ENCODE measurements at places on chromosomes 3 and 15.

DNA sequence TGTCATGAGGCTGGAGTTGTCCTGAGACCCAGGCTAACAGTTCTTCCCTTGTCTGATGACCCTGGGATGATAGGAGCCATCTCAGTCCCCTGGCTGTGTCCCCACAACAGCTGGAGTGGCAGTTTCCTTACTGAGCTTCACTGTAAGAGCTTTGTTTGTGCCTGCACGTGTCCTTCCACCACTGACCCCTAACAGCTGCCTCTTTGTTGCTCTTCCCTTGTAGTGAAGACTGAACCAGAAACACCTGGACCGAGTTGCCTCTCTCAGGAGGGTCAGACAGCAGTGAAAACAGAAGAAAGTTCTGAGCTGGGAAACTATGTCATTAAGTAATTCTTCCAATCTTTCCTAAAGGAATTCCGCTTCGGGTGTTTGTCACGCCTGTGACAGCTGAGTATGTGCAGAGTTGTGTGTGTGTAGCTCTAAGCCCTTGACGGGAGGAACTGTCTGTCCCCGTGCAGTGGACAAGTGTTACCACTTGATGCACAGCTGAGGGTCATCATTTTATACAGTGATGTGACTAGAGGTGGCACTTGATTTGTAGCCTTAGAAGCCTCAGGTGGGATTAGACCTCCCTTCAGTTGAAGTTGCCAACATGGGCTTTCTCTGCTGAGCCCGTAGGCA is 25.0 kb downstream of the MAP6D1 start:
- DNase-seq: no peak

DNA sequence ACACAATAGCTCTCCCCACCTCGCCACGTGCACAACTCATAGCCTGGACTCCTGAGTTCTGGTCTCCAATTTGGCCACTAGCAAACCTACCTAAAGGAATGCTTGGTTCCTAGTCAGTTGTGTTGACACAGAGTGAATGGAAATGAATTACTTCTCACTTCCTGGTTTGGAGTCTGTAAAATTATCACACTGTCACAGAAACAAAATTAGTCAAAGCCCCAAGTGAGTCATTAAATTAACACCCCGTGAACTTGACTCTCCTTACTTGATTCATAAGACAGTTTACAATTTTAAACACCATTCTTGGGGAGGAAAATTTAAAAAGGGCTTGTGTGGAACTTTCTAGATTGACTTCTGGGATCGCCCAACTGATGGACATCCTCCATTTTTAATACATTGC is 276.2 kb upstream of the CTNNB1 start:
- no peak for DNase-seq

DNA sequence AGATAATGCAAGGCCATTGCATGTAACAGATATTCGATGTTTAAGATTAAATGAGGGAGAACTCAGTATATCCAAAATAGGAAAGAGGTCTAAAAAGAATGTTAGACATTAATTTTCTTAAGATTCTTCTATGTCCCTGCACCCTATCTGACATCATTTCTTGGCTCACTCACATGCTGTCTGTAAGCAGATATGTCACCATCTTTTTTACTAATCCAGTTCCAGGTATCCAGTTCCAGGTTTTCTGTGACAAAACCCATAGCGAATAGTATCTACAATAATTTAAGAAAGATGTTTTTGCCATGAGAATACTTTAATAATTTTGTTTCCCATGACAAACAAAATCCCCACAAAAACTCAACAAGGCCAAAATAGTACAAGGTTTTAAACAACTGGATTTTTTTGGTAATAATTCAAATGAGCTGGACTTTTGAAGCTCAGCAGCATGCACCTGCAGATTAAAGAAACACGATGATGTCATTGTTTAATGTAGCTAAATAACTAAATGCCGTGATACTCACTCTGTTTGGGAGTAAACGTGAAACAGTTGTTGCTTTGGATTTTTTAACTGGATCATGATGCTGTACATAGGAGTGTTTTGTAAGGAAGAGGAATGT is 867.6 kb downstream of the EPHA3 start:
- DNase-seq: no peak

GRCh38 chr15:78205337-78205736 is 29.0 kb downstream of the ACSBG1 start:
- no peak for DNase-seq

GRCh38 chr15:101477851-101478362 is 11.6 kb downstream of the PCSK6 start:
- no peak for DNase-seq

DNA sequence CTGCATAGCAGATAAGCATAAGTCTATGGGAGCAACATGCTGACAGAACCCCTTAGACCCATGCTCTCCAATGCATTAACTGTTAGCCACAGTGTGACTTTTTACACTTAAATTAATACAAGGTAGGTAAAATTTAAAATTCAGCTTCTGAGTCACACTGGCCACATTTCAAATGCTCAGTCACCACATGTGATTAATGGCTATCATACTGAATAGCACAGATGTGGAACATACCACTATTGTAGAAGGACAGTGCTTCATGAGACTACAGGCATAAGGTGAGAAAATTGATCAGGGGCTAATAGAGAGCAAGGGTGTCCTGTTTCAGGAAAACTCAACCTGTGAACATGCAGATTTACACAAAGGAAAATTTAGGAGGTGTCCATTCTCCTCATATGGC is 357.0 kb upstream of the SEMA6D start:
- no peak for DNase-seq

- no peak for DNase-seq
These were observed 513.4 kb downstream of the FHIT start for GRCh38 chr3:60737633-60738399.

DNA sequence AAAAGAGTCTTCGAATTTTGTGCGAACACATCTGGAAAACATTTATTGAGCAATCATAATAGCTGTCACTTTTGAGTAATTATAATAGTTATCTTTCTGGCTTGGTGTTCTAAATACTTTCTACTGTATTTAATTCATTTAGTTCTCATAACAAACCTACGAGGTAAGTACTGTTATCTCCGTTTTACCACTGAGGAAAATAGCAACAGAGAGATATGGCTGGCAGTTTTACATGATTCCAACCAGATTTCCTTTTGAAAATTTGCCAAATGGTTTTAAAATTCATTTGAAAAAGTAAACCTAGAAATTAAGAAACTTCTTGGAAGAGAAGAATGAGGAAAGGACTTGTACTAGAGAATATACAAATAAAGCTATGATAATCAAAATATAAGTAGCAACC is 37.3 kb upstream of the MGA start:
- DNase-seq: no peak

GRCh38 chr3:184639351-184639750 is 72.5 kb downstream of the MAGEF1 start:
- DNase-seq: no peak

GRCh38 chr3:56339244-56339643 is 129.0 kb downstream of the ERC2 start:
- DNase-seq: no peak

DNA sequence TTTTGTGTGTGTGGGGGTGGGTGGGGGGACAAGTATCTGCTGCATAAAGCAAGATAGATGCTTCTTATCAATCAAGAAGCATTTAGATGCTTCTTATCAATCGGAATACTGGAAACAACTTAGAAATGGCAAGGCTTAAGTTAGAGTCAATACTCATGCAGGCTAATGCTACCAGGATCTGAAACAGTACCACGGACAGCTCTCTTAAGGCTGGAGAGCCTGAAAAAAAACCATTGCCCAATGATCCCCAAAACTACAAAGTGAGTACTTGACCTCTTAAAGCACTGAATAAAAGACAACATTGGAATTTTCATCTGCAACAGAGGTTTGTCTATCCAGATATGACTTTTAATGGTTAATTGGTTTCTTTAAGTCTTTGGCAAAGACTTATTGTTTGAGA is 262.3 kb downstream of the GAP43 start:
- DNase-seq: no peak

Measured in activated naive CD8-positive, alpha-beta T cell treated with anti-CD3 and anti-CD28 coated beads, Interleukin-2, amount 50 U/mL, for 16 hours (primary cell).